Stimulated activated naive CD4-positive, alpha-beta T cell (primary cell): ENCODE measurements at places on chromosomes 6 and 20.

GRCh38 chr20:43954704-43955061 lies 40.0 kb downstream of the TOX2 start:
- no peak for DNase-seq

GRCh38 chr6:34616227-34616585 lies 60.1 kb upstream of the SPDEF start:
- no peak for DNase-seq

DNA sequence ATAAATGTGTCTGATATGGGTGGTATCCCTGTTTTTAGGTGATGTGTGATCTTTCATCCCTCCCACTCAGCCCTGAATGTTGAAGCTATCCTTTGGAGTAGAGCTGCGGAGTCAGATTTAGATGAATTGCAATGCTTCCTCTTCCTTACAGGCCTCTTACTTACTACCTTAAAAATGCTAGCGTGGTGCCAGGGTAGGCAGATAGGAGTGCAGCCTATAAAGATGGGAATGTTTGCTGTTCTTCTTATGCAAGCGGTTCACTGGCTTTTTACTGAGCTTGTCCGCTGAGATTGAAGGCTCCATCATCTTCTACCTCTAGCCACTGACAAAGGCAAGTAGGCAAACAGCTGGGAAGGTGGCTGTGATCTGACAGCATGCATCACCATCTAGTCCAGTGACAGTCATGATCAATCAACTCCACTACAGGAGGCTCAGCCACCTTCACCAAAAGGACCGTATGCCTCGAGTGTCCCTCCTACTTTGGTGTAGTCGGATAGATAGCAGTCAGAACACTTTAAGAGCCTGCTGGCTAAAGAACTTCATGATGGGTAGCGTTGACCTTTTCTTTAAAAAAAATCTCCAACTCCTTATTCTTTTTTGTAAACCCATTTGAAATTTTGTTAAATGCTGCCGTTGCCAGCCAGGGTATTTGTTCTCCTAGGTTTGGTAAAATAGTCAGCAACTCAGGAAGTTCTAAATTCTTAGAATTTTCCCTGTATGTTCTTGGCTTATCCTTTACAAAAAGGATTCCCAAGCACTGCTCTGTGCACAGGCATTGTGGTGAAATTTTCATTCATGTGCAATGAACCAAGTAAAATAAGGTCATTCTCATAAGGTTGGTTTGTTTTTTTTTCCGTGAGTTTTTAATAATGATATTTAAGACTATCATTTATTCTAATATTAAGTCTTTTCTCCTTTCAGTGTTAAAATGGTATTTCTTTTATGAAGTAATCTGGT lies 169.6 kb downstream of the MTHFD1L start:
- no peak for DNase-seq

DNA sequence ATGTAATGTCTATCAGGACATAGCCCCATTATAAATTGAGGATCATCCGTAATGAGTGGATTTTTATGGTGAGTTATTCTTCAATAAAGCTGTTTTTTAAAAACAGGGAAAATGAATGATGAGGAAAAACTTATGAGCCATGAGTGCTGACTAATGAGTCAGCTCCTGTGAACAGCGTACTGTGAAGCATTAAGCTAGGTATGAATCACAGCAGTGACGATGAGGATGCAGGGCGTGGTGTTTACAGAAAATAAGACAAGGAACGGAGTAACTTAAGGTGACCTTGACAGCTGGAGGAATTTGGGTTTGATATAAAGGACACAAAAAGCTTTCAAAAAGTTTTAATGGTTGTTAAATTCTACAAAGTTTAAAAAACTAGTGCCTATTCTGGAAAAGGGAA lies 96.3 kb downstream of the FOXF2 start:
- no peak for DNase-seq
